ENCODE measurements at places on chromosomes 4 and X.
A peak's percentile ranks its signal among the peaks of the same experiment; 100 is the strongest.

GRCh38 chrX:112874614-112875013 is 34.0 kb upstream of the AMOT start:
- no peak for DNase-seq

DNA sequence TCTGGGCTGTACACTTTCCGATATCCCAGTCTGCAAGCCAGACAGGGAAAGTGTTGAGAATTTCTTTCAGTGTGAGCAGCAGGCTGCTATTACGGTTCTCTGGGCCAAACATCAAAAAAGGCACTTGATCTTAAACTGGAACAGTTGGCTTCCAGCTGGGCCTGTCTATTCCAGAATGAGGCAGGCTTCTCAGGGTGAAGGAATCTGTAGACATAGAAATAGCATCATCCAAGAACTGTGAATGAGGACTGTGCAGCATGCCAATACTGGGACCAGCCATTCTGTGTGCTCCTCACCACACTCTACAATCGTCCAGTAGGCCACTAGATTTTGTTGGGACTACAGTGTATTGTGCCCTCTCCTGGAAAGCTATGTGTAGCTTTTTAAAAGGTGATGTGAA is 31.1 kb downstream of the ART3 start:
- no peak for DNase-seq

DNA sequence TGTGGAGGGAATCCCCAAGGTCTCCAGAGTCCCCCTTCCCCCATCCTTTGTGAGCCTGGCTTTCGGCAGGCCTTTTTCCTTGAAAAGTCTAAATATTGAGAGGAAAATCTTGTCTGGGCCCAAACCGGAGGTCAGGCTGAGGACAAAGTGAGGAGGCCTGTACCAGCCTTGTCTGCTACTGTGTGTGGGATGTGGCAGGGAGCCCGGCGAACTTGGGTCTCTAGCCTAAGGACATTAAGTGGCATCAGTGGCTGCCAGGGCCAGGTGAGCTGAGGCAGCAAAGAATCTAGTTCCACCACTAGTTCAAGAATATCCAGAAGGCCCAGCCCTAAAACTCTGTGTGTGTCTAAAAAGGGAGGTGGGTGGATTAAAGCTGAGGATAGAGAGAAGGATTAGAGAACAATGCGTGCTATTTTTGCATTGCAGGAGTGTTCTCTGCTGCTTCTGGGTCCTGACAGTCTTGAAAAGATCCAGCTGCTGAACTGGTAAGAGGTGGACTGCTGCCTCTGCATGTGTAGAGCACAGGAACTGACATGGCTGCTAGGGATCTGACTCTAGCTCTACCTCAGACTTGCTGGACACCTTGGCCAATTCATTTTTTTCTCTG is 1.2 kb upstream of the AMER1 start:
- peak; percentile 49 for DNase-seq

DNA sequence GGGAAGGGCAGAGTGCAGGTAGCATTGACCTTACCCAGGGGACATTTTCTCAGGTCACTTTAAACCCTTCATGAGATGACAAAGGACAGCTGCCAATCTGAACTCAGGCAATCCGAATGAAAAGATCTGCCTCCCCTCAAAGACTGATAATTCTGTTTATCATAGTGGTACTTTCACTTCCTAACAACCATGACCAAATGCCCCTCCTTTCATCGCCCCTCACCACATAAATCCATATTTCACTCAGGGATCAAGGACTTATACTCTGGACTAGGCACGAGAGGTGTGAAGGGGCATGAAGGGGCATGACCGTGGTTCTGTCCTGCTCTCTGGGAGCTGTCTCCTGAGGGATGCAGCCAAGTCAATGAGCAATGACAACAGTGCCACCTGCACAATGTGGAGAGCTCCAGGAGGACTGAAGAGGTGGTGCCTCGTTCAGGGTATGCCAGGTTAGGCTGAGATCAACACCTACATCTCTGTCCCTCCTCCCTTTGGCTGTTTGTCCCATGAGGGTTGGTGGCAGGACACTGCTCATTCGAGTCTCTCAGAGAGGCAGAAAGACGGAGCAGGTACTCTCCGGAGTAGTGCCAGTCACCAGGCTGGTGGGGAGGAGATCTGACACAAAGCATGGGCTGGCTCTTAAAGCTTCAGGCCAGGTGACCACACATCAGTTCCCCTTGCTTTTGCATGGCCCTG is 12.5 kb downstream of the HS3ST1 start:
- DNase-seq: no peak

DNA sequence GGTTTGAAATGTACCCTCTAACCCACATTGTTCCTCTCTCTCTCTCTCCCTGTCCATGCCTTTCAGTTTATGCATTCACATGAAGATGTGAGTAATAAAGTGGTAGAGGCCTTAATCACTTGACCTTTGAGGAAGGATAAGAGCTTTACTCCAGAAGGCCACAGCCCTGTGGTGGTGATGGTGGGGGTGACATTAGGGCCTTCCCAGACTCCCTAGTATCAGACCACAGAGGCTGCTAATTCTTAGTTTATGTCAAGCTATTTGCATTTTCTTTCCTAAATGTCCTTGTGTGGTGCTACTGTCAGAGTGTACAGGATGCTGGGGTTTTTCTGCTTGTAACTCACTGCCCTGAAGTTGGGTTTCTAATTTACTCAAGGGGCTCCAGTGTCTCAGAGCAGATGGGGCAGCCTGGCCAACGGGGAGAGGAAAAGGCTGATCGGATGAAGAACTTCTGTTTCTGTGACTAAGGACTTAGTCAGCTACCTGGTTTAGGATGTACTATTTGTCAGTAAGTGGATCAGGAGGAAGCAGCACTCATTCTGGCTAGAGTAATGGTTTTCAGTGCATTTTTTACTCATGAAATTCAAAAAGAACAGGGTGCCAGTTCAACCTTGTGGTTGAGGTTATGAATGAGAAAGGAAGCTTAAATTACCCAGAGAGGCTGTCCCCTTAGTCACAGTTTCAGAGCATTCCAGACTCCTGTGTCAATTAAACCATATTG is 509.6 kb upstream of the DIPK2B start:
- peak; percentile 74 for DNase-seq

GRCh38 chrX:68503836-68504636 is 5.2 kb downstream of the YIPF6 start:
- peak; percentile 74 for DNase-seq

DNA sequence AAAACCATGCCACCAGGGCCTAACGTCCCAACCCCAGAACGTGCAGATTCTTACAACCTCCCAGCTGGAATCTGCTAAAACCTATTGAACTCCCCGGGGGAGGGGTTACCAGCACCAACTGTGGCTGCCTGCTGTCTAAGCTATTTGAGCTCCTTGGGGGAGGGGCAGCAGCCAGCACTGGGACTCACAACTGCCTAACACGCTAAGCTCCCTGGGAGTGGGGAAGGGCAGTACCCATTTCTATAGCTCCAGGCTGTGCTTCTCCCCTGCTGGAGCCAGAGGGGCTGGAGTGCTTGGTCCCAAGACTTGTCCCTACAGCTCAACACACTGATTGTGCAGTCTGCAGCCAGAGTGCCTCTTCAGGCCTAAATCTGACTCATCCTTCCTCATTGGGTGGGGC is 459.8 kb upstream of the FGF16 start:
- DNase-seq: no peak

GRCh38 chrX:63012574-63012973 is 338.6 kb downstream of the SPIN4 start:
- DNase-seq: no peak

DNA sequence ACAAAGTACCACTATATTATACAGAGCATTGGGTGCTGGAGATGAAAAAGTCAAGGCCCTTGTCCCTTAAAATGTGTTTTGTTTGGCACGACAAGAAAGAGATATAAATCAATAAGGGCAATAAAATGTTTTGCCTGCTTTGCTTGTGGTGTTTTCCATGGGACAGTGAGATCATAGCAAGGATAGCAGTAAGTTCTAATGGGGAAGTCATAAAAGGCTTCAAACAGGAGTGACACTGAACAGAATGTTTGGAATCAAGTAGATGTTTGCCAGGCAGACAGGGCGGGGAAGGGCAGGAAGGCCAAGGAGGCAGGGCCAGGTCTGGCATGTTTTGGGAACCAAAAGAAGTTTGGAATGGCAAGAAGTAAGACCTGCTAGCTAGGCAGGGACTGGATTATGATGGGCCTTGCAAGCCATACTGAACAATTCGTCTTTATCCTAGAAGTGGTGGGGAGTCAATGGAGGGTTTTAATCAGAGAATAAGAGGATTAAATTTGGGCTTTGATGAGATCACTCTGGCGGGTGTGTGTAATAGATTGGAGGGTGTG is 16.4 kb downstream of the FGF2 start:
- DNase-seq: no peak

- peak; percentile 67 for DNase-seq
Observed at GRCh38 chrX:8663325-8663724, 68.6 kb downstream of the ANOS1 start.

- no peak for DNase-seq
Observed at GRCh38 chrX:78659955-78660354, 827 bp upstream of the RTL3 start.

GRCh38 chr4:4990857-4991540 is 28.3 kb downstream of the CYTL1 start:
- DNase-seq: peak; percentile 73

DNA sequence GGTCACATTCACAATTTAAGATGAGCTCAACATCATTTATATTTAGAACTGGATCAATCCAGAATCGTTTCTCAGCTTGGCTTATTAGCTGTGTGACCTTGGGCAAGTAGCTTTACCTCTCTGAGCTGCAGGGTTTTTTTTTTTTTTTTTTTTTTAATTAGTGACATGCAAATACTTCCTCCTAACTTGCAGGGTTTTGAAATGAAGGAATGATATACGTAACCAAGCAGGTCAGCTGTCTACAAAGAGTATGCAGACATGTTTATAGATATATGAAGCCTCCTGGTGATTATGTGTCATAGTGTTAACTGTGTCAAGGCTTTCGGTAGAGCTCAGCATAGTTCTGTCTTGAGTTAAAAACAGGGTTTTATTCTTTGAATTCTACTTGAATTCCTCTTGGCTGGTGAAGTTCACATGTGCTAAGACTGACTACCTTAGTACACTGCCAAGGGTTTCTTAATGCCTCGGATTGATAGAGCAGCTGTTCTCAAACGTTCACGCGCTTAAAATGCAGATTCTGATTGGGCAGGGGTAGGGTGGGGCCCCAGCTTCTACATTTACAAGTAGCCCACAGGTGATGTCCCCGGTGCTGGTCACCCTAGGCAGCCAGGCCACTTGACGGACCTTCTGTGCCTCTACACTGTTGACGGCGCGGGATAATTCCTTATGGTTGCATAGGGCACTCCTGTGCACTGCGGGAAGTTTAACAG is 654 bp upstream of the STS start:
- peak; percentile 18 for DNase-seq

- no peak for DNase-seq
Observed at GRCh38 chr4:109877400-109877799, 29.5 kb downstream of the LRIT3 start.

- no peak for DNase-seq
Observed at GRCh38 chr4:35975617-35976355, 268.5 kb downstream of the ARAP2 start.

DNA sequence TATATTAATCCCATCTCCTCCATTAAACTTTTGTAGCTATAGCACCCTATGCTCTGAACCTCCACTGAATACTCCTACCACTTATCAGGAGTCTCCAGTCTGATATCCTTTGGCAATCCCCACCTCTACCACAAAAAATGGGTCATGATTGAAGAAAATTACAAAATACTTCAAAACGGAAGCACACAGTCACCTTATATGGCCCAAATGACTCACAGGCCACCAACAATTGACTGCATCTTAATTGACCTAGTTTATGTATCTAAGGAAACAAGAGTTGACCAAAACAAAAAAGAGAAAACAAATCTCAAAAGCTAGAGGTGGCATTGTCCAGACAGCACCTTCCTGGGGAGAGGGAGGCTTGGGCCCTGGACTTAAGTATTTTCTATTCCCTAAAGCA is 120.0 kb upstream of the DIAPH2 start:
- peak; percentile 31 for DNase-seq

- no peak for DNase-seq
Observed at GRCh38 chr4:88009871-88010270, 2.4 kb downstream of the PKD2 start.

- DNase-seq: no peak
Observed at GRCh38 chrX:74779175-74779574, 146.1 kb downstream of the NEXMIF start.

DNA sequence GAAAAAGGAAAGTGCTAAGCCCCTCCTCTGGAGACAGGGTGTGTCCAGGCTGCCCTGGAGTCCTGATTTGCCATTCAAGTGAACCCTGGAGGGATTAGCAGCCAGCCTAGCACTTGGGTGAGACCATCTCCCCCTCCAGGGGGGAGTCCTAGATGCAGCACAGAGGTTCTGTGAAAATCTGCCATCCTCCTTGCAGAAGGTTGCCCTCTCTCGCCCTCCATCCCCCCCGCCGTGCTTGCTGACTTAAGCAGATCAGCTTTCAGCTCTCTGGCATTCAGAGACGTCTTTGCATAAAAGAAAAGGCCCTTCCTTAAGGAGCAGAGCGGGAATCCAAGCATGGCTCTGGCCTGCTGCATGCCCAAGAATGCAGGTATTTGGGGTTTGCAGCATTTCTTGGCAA is 102.1 kb upstream of the SCML1 start:
- no peak for DNase-seq

DNA sequence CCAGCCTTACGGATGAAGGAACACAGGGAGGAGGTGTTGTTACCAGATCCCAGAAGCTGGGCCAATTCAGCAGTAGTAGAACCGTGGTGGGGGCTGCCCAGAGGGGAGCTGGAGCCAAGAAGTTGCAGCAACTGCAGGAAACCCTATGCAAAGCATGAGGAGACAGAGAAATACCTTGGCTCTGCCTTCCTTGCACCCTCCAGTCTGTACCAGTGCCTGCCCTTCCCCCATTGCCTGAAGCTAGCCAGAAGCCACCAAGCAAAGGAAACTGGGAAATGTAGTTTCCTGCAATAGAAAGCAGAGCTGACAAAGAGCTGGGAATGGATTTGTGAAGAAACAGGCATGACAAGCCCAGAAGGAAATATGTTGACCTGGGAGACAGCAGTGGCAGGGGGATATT is 108.7 kb upstream of the FUNDC1 start:
- no peak for DNase-seq

DNA sequence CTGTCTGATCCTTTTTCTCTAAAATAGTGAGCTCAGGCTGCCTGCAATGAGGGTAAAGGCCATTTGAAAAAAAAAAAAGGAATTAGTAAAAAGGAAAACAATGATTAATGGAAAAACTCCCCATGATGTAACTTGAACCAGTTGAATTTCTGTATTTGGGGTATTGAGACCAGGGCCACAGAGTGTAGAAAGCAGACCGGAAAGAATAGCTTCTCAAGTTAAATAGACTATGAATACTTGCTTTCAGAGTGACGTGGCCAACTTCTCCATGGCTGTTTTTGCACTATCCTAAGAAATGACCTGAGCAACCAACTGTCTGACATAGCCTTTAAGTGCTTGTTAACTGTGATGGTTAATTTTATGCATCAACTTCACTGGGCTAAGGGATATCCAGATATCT is 222.1 kb upstream of the INTU start:
- no peak for DNase-seq

- no peak for DNase-seq
Observed at GRCh38 chrX:153952373-153953026, 8.1 kb upstream of the RENBP start.

DNA sequence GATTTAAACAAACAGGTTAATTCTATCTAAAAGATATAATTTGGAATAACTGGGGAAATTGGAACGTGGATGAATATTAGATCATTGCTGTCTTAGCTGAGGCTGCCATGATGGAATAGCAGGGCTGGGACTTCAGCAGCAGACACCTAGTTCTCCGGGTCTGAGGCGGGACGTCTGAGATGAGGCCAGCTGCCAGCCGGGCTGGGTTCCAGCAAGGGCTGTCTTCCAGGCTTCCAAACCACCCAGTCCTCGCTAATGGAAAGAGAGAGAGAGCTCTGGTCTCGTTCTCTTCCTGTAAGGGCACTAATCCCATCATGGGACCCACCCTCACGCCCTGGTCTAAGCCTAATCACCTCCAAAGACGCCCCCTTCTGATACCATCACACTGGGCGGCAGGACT is 85.7 kb downstream of the ADRA2C start:
- DNase-seq: no peak

All from amniotic epithelial cell (primary cell).